GM20000 (cell line): ENCODE measurements at places on chromosomes 3 and 15.

DNA sequence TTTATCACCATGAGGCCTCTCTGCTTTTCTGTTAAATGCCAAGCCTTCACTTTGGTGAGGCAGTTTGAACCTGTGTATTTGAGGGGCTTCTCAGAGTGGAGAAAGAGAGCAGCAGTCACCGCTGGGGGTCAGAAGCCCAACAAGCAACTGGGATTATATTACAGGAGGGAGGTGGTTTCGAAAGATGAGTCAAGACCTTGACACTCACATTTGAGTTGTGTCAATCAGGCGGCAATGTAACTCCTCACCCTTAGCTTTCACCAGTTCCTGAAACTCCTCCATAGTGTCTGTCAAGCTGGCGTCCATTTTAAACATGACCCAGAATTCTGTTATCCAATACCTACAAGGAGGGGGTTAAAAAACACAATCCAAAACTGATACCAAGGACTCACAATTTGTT is 46.5 kb downstream of the RASGRP1 start:
- no peak for DNase-seq

DNA sequence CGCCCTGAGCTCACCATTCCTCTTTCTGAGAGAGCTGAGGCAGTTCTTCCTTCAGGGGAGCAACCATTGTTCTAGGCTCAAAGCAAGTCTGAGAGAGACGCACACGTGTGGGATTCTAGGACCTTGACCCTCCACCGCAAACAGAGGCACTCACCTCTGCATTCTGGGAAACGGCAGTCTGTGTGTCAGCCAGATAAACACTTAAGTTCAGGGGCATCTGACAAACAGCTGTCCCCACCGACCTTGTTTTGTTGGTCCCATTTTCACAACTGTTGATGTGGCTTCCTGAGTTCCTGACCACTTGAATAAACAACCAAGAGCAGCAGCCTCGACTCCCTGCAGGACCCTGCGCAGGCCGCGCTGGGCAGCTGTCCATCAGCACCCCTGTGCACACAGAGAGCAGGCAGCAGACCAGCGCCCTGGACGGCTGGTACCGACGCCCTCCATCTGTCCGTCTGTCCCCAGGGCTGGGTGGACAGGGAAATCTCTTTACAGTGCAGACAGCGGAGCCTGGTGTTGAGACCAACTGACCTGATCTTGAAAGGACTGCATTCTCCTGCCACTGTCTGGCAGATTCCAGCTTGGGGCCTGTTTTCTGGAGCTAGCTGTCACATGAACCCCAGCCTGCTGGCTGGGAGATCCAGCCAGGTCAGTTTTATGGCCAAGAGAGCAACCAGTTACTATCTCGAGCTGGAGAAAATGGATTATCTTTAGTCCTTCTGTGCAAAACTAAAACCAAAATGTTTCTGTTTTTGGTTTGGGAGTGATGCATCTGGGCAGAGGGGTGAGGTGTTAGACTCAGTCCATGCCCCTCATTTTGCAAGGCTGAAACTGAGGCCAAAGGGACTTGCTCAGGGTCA is 64.2 kb downstream of the FAM43A start:
- DNase-seq, result no peak

- DNase-seq, result no peak
Observed at GRCh38 chr3:40152482-40153133, 156.9 kb upstream of the EIF1B start.

DNA sequence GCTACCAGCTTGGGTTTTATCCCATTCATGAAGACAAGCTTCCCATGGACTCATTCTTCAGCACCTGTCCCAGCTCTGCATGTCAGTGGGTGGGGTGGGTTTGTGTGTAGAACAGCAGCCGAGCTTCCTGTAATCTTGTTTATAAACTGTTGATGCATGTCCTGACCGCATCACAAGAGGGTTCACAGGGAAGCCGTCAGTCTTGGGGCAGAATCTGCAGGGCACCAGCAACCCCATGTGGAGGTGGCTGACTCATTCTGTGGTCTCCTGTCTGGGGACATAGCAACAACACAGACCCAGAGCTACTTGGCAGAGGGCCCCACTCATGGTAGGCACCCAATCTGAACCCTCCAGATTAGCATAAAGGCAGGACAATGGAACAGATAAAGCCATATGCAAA is 35.6 kb downstream of the DAPK2 start:
- DNase-seq, result peak; percentile 75

- peak; percentile 89 for DNase-seq
Observed at GRCh38 chr15:43225201-43225949, 4.6 kb upstream of the EPB42 start.

GRCh38 chr3:44342176-44342790 is 3.7 kb downstream of the TCAIM start:
- DNase-seq, result no peak

- DNase-seq, result no peak
Observed at GRCh38 chr3:129532261-129532660, 3.8 kb downstream of the RHO start.

DNA sequence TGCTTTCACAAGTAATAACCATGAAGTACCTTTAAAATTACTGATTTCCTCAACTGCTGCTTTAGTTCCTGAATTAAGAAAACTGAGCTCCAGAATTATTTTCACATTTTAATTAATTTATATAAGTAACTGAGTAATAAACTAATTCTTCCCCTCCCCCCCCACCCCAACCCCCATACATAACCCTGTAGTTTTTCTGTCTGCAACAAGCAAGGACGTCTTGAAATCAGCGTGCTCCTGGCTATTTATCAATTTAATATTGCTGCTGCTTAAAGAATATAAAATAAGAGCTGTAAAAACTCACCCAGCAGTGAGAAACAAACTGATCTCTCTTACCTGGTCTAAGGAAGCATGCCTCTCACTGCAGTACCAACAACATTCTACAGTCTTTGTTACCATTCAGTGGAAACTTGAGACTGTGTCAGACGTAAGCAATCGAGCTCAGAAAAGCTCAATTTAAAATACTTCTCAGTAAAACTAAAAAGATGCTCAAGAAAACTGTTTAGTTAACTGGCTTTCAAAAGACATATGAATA is 121.0 kb downstream of the TFDP2 start:
- peak; percentile 38 for DNase-seq

GRCh38 chr15:82660378-82660777 is 13.2 kb upstream of the CPEB1 start:
- DNase-seq, result no peak

GRCh38 chr3:137242836-137243400 is 285.1 kb downstream of the IL20RB start:
- no peak for DNase-seq
